Myometrial cell (primary cell): ENCODE measurements at places on chromosomes 4 and X. TPM values are rescaled to one million over a fixed set of nuclear protein-coding genes. Genes with fewer than 3 reads are reported as not detected.

The RADX gene
- total RNA-seq, result 1.2 and 5.5 TPM in 2 replicates

The CACNA1F gene
- not detected in 2 replicates for total RNA-seq

The SYTL5 gene
- under 0.01 TPM in 1 of 2 replicates, not detected in the other for total RNA-seq

The KLHL13 gene
- 5.2 and 6.0 TPM in 2 replicates for total RNA-seq

The CT45A10 gene
- not detected in 2 replicates for total RNA-seq

The TMEM156 gene
- total RNA-seq, result 1.4 and 2.0 TPM in 2 replicates

The CTAG2 gene
- total RNA-seq, result not detected in 2 replicates

The CT45A5 gene
- total RNA-seq, result not detected in 2 replicates

The FOXR2 gene
- not detected in 2 replicates for total RNA-seq

The VCX2 gene
- not detected in 2 replicates for total RNA-seq

The TLR2 gene
- not detected in 2 replicates for total RNA-seq
